ENCODE measurements at places on chromosomes 16 and 17.

DNA sequence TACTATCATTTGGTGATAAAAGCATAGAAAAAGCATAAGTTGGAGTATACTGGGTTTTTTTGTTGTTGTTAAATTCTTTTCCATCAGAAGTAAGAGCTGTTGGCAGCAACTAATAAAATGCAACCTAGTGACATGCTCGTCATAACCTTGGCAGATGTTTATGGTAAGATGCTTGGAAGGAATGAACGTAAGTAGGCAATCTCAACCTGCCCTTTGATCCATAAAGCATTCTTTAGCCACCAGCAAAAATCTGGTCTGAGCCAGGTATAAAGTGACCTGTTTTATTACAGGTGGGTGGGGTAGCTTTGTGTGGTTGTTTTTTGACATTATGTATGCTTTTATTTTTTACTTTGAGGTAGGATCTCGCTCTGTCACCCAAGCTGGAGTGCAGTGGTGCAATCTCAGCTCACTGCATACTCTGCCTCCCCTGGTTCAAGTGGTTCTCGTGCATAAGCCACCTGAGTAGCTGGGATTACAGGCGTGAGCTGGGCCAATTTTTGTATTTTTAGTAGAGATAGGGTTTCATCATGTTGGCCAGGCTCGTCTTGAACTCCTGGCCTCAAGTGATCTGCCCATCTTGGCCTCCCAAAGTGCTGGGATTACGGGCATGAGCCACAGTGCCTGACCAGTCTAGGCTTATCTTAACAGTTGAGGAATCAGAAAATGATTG lies 22.0 kb downstream of the WSB1 start:
- no peak for DNase-seq

DNA sequence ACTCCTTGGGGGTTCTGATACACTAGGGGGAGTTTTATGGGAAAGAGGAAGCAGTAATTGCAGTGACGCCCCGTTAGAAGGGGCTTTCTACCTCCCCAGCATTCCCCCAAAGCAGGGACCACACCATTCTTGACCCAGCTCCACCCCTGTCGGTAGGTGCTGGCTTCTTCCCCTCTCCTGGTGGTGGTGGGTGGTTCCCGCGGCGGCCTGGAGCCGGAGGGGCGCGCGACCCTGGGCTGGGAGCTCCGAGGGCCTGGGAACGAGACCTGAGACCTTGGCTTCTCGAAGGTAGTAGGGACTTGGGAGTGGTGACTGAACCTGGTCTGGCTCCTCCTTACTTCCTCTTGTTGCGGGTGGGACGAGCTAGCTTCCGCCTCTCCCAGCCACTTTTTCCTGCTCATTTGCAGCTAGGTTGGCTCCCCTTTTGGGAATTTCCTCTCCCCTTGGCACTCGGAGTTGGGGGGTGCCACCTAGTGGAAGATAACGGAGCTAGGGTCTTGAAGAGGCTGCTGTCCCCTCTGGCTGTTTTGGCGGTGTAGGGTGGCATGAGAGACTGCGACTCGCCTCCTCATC lies 438 bp downstream of the GRN start:
- DNase-seq, result no peak

- no peak for DNase-seq
These were observed at the start of gene RILP for GRCh38 chr17:1649844-1650501. Gene RILP (minus strand): TSS chr17:1649866. CDS start chr17:1649804, 62 bp downstream.

- no peak for DNase-seq
These were observed 1.7 kb upstream of the MRPL12 start for GRCh38 chr17:81701288-81702071.

DNA sequence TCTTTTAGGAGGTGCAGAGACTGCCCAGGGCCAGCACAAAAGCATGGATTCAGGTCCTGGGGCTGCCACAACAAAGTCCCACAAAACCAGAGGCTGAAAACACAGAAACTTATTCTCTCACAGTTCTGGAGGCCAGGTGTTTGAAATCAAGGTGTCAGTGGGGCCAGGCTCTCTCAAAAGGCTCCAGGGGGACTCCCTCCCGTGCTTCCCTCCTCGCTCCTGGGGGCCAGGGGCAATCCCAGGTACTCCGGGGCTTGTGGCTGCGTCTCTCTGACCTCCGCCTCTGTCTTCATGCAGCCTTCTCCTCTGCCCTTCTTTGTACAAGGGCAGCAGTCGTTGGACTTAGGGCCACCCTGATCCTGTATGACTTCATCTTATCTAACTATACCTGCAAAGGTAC lies 8.3 kb upstream of the RBFOX3 start:
- DNase-seq, result no peak

GRCh38 chr17:29060475-29060874 lies 17.5 kb downstream of the PIPOX start:
- no peak for DNase-seq

DNA sequence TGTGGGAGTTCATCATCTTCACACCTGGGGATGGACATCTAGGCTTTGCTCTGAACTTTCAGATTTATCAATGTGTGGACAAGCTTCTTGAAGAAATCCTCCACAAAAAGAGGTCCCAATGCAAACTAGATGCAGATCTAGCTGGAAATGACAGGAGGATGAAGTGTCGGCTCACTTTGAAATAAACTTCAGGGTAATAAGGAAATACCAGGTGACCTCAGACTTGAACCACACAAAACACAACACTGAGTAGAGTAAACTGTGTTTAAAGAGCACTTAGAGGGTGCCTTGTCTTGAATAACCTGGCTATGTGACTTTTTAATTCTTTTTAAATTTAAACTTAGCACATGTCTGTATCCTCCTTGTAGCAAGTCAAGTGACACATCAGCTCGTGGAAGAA lies 27.2 kb upstream of the TEKT3 start:
- no peak for DNase-seq

Measured in stimulated activated CD4-positive, alpha-beta T cell treated with anti-CD3 and anti-CD28 coated beads, TNF-alpha, amount 100 ng/mL, for 1 hour (primary cell).